Thoracic aorta (tissue), 2 donors: ENCODE measurements at places on chromosomes 1 and 21.

DNA sequence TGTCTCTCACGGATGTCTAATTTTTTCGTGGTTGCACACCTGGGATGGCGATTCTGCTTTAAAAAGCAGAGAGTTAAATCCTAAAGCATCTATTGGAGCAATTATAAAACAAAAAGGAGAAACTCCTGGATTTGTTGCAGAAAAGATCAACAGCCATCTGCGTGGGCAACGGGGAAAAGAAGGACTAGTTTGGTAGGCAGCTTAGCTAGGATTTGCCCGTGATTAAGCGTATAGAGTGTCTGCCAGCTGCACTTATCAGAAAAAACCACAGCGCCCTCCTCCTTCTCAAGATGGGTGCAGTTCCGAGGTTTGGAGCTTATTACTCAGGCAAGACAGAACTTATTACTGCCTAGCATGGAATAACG lies 526 bp upstream of the SLC25A24 start:
- DNase-seq = peak; percentile 6

DNA sequence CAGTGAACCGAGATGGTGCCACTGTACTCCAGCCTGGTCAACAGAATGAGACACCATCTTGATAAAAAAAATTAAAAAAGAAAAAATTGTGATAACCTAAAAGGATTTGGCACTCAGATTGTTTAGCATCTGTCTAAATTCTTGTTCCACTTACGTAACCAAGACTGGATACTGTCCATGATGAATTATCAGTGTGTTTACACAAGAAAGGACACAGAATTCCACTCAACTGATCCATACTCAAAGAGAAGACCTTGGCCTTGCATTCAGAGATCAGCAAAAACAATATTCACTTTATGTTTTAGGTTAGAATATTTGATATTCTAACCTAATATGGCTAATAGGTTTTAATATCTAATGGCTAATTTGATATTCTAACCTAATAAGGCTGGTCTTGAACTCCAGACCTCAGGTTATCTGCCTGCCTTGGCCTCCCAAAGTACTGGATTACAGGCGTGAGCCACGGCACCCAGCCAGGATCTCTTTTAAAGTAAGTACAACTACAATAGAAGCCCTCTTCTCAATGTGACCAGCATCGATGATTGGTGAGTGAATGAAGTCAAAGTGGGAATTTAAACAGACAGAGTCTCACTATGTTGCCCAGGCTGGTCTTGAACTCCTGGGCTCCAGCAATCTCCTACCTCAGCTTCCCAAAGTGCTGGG lies 43.1 kb upstream of the COX20 start:
- DNase-seq = no peak

GRCh38 chr1:113630340-113631327 lies 128.7 kb downstream of the PHTF1 start:
- DNase-seq = no peak

DNA sequence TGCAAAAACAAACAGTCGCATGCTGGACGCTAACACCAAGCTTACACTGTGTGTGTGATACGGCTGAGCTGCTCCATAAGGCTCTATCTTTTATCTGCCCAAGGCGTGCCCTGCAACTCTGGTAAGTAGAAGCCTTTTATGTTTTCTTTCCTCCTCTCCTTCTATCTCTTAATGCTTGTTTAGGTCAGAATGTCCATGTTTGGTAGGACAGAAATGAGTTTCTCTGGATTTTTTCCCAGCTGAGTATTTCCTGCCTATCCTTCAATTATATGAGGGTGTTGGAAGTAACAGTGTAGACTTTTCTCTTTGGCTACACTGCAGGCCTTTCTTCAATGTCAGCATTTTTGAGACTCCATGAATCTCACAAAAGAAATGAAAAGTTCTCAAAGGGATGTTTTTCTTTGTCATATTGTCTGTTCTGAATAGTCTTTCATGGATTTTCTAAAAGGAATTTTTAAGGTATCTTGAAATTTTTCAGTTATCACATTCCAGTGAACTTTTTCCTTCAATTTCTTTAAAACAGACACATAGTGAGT lies 124.2 kb downstream of the MACF1 start:
- DNase-seq = no peak

DNA sequence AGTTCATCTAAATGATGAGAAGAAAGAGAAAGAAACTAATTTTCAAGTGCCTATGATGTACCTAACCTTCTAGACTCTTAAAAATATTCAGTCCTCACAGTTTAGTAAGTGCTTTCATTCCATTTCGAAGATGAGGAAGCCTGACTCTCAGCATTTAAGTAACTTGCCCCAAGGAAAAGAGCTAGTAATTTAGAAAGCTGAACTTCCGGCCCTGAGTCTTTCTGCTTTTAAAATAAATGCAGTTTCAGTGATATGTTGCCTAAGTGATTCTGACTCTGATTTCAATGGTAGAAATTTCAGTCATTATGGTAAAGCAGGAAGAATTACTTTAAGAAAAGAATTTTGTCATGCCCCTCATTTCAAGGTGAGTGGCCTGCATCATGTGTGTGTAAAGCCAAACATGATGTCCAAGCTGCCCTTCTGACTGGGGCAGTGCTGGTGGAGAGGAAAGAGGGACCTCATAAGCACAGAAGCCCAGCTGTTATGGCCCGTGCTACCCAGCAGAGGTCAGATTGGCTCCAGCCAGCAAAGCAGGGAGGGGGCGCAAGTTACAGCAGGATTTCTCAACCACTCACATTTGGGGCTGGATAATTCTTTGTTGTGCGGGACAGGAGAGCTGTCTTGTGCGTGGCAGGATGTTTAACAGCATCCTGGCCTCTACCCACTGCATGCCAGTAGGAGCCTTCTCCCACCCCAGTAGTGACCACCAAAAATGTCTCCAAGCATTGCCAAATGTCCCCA lies 10.7 kb downstream of the ATP1A4 start:
- DNase-seq = no peak

- DNase-seq = no peak
Observed at GRCh38 chr1:36377791-36378492, 7.8 kb downstream of the STK40 start.

DNA sequence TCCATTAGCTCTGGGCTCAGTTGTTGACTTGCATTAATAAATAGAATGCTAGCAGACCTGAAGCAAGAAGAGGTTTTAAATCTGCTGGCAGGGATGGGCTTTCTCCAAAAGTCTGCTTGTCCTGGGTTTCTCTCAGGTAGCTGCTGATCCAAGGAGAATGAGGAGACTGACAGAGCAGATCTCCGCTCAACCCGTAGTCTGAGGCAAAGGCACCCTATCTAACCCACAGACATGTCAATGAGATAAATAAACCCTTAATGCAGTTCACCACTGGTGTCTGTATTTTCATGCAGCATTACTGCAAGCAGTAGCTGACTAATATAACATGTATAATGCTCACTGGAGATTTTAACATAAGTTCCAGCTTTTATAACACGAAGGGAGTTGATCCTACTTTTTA lies 44.1 kb upstream of the RGS21 start:
- DNase-seq = no peak

GRCh38 chr1:209823143-209824041 lies 4.4 kb upstream of the UTP25 start:
- no peak for DNase-seq

DNA sequence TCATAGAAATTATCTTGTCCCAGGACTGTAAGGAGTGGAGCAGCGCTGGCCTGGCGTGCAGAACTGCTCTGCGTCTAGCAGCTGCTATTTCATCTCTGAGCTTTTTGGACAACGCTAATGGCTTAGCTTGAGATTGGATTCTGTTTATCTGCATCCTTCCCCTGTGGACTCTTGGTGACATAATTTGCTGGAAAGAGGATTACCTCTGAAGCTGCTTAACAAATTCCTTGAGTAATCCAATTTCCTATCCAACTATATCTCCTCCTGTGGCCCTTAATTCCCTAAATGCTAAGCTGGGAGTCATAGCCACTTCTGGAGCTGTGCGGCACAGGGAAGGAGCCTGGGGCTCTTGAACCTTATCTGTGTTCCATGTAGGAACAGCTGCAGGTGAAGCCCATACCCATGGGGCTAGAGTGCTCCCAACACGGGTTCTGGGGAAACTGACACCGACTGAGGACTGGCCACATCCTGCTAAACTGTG lies 43.2 kb downstream of the IL6R start:
- DNase-seq = no peak

DNA sequence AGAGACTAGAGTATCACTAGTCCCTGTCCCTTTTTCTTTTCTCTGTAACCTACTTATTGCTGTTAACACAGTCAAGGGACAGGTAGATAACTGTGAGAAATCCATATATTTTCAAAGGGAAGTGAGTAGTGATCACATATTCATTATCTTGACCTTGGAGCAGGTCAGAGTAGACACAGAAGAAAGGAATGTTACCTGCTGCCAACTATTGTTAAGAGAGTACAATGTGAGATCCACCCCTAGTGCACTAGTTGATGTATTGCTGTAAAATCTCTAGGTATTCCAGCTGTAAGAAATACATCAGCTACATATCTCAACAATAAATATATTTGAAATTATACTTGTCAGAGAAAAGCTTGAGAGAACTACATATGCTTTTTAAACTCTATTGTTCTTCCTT lies 68.7 kb upstream of the ADGRL2 start:
- DNase-seq = no peak

- DNase-seq = no peak
Observed at GRCh38 chr1:102919659-102920058, 188.7 kb downstream of the COL11A1 start.

- DNase-seq = no peak
Observed at GRCh38 chr21:45644041-45644906, 749 bp downstream of the PCBP3 start.
